ENCODE measurements at places on chromosomes 5 and 9.

DNA sequence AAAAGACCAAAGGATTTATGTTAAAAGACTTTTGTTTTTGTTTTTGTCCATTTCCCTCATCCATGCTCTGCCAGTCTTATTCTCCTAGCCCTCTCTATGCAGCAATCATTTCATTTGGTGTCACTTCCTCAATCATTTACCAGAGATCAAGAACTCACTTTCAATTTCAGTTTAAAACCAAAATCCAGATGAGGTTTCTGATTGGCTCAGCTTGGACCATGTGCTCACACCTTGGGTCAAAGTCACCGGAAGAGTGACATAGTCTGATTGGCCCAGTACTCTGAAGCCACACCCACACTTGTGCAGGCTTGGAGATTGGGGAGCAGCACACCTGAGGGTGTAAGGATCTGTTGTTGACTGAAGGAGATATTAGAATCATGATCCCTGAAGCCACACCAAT is 79.6 kb downstream of the TLR4 start:
- peak; percentile 70 for DNase-seq

DNA sequence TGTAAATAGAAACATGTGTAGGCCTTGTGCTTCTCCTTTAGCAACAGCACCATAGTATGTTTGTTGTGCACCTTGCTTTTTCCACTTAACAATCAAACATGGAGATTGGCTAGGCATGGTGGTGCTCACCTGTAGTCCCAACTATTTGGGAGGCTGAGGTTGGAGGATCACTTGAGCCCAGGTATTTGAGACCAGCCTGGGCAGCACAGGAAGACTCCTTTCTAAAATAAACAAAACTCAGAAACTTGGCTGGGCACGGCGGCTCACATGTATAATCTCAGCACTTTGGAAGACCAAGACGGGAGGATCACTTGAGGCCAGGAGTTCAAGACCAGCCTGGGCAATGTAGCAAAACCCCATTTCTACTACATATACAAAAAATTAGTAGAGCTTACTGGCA is 948 bp upstream of the FAXDC2 start:
- DNase-seq = no peak

- no peak for DNase-seq
Measured at GRCh38 chr5:3339798-3340115, 255.9 kb upstream of the IRX1 start.

- peak; percentile 6 for DNase-seq
Measured at GRCh38 chr5:130270786-130271185, 366.5 kb downstream of the CHSY3 start.

Measured in suppressor macrophage (primary cell).